NCI-H1436 (cell line): ENCODE measurements at places on chromosomes 1 and 21.
A peak's percentile ranks its signal among the peaks of the same experiment; 100 is the strongest.

- DNase-seq: no peak
Measured at GRCh38 chr1:166971252-166971651, 4.1 kb downstream of the ILDR2 start.

GRCh38 chr21:25081096-25081495 lies 526.2 kb downstream of the MRPL39 start:
- DNase-seq: no peak

DNA sequence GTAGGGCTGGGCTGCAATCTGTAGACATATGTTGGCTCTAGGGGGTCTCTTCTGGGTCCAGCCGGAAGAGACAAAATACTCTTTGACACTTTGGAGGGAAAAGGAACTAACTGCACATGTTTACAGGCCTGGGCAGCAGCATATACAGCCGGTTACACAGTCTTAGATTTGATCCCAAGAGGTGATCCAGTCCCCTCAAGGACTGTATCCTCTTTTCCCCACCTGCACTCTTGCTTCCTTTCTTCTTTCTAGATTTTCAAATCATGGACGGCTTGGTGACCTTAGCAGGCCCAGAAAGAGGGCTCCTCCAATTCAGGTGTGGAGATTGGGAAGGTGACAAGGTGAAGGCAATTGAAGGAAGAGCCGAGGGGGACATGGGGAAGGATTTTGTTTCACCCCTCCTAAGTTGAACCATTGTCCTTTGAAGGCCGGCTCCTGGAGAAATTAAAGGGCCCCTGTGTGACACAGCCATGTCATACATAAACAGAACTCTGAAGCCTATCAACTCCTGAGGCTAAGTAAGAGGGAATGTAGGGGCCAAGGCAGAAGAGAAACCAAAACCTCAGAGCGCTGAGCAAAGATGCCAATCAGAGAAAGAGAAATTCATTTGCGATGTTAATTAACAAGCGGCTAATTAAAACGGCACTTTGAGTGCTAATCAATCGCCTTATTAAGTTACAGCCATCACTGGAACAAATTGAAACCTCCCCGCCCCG lies 5.9 kb upstream of the BARHL2 start:
- no peak for DNase-seq

GRCh38 chr1:235426143-235426542 lies 58.9 kb downstream of the TBCE start:
- no peak for DNase-seq

DNA sequence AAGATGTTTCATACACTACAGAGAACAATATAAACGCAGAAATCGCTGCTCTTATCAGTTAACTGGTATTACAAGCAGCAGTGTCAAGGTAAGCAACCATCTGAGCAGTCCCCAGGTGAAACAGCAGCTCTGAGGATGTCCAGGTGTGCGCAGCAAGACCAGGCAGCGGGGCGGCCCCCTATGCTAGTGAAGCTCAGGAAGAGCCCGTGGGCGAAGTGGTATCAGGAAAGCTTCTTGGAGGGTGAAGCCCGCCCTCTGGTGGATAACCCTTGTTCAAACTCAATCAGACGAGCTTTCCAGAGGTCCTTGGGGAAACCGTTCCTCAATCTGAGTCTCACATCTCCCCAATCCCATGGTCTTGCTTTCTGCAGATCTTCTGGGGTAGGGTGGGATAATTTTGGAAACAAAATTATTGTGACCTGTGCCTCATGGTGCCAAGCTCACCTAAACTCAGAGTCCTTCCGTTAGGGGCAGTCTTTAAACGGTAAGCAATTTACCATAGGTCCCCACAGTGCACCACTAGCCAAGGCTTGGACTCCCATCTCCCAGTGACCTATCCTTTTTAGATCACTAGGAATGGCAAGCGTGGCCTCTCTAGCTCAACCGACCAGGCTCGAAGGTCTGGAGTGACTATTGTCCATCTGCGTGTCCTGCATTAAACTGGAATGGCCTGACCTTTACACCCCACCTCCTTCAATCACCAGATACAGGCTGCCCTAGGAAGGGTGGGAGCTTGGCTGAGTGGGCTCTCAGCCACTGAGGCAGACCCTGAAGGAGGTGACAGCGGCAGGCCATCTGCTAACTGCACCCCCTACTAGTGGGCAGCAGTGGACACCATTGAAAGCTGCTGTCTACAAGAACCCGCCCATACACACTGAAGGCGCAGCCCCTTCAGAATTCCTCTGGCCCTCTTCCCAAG lies 13.6 kb upstream of the FAM110D start:
- DNase-seq: peak; percentile 85

GRCh38 chr1:53568540-53568939 lies 109.3 kb downstream of the DMRTB1 start:
- no peak for DNase-seq

- no peak for DNase-seq
Measured at GRCh38 chr1:205077158-205077933, 6.9 kb downstream of the TMEM81 start.

DNA sequence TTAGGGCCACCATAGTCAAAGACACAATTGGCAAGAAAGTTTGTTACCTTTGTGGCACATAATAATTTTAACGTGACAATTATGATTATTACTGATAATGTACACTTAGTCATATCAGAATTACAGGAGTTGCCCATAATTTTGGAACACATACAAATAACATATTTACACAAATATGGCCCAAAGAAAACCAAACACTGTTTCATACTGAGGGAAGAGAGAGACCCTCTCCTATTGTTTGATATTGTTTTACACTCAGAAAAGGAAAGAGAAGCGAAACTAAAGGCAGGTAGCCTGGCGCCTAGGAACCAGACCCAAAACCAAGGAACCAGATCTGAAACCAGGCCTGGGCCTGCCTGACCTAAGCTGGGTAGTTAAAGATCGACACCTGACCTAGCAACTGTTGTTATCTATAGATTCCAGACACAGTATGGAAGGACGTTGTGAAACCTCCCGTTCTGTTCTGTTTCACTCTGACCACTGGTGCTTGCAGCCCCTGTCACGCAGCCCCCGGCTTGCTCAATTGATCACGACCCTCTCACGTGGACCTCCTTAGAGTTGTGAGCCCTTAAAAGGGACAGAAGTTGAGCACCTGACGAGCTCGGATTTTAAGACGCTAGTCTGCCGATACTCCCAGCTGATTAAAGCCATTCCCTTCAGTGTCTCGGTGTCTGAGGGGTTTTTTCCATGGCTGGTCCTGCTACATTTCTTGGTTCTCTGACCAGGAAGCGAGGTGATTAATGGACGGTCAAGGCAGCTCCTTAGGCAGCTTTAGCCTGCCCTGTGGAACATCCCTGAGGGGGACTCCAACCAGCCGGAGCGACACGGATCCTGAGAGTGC lies 27.9 kb downstream of the C1orf115 start:
- DNase-seq: no peak

GRCh38 chr1:1561801-1562470 lies 12.7 kb downstream of the SSU72 start:
- no peak for DNase-seq
